Right ventricle myocardium superior (tissue), 1 donor: ENCODE measurements at places on chromosomes 7 and 10. TPM values are rescaled to one million over a fixed set of nuclear protein-coding genes. Genes with fewer than 3 reads are reported as not detected.

Gene HNRNPF
- total RNA-seq: 77.5 TPM

Gene PNLIPRP1
- not detected for total RNA-seq

Gene TFR2
- 0.13 TPM for total RNA-seq

GRCh38 chr10:81130014-81130413, 592.3 kb downstream of the SH2D4B start:
- no peak for DNase-seq

DNA sequence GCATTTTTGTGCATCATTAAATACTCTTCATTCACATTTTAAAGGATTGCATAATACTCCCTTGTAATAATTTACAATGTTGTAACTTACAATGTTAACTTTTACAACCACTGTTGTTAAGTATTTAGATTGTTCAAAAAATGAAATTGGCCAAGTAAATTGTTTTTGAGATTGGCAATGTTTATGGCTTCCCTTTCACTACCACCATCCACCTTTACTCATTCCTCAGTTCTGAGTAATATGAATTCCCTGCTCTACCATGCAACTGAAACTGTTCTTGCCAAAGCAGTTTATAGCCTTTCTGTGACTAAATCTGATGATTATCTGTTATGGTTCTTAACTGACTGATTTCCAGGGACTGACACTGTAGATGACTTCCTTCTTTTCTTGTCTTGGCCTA, 80.5 kb upstream of the TMEM106B start:
- no peak for DNase-seq

GRCh38 chr10:79547973-79548372, 12.2 kb downstream of the SFTPA2 start:
- DNase-seq: no peak
